ENCODE measurements at places on chromosomes 1 and 21.

DNA sequence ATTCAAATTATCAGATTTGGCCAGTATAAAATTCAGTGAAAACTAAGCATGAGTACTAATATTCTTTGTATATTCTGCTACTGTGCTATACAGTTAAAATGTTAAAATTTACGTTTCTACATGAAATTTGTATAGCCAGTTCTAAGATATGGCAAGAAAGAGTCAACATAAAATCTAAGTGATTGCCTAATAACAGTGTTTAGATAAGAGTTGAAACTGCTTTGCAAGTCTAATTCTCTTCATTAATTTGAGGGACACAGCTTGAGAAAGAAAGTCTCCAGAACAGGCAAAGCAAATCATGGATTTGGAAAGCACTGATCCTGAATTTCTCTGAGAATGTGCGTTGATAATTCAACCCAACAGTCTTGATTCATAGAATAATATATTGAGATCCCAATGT lies 630.9 kb upstream of the USP24 start:
- no peak for DNase-seq

GRCh38 chr1:173861731-173862145 lies 6.1 kb downstream of the GAS5 start:
- no peak for DNase-seq

- DNase-seq = no peak
Observed at GRCh38 chr1:179351281-179351680, 14.5 kb upstream of the AXDND1 start.

- DNase-seq = no peak
Observed at GRCh38 chr21:27244352-27244751, 277.5 kb upstream of the ADAMTS5 start.

DNA sequence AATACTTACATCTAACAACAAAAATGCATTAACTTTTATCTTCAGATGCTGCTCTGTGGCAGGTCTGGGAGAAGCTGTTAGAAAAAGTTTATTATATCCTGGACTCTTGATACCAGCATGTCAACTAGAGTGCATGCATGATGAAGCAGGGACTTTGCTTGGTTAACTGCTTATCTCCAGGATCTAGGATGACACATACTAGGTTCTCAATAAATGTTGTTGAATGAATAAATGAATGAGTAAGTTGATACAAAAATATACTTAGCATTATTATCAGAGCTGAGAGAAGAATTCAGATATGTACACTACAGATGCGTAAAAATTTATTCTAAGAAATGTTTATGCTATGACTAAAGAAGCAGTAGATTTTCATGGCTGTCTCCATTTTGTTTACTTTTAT lies 304.3 kb downstream of the LTN1 start:
- no peak for DNase-seq

DNA sequence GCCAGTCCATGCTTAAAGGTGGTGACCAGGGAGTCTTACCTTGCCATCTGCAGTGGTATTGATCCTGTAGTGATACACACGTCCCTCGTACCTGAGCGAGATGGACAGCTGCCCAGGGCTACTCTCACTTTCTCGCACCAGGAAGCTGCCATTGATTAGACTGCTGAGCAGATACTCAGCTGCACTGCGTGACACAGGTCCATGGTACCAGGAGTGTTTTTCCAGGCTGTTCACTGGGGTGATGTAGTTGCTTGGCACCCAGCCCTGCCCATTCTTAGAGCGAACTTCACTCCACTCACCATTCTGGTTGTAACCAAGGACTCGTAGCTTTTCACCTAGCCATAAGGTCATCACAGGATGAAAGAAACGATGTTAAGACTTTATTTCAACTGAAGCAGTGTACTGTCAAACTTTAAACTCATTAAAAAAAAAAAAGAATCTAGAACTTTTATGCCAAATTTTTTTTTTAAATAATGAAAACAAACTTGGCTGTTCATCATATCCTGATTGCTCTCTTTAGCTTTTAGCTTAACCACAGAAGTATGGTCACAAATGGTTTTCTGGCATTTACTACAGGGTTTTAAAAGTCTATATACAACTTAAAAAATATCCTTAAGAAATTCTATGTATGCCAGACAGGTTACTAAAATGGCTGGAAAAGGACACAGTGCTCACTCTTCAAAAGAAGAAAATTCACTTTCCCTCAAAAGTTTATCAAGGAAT lies 44.6 kb downstream of the TOR3A start:
- no peak for DNase-seq

- no peak for DNase-seq
Observed at GRCh38 chr1:91885213-91885715, 687 bp downstream of the TGFBR3 start.

- no peak for DNase-seq
Observed at GRCh38 chr1:11373895-11374747, 101.1 kb downstream of the UBIAD1 start.

DNA sequence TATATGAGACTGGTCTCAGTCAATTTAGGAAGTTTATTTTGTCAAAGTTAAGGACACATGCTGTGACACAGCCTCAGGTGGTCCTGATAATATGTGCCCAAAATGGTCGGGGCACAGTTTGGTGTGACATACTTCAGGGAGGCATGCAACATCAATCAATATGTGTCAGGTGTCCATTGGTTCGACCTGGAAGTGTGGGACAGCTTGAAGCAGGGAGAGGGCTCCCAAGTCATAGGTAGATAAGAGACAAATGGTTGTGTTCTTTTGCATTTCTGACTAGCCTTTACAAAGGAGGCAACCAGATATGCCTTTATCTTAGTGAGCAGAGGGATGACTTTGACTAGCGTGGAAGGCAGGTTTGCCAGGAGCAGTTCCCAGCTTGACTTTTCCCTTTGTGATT lies 4.5 kb upstream of the ERVH48-1 start:
- DNase-seq = no peak

DNA sequence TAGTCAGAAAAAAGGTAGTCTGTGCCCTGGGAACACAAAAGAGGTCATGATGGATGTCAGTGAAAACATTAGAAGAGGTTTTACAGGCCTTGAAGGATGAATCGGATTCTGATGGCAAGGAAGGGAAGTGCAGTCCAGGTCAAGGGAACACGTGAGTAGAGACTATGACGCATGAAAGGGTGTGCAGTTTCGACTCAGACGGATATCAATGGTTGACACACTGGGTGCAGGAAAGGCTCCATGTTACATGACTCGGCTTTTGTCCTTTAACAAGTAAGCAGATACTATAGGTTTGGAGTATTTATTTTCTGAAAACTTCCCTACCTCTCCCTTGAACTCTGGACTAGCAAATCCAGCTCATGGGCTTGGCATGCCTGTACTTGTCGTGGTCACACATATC lies 55.3 kb downstream of the SEC16B start:
- DNase-seq = no peak

- DNase-seq = no peak
Observed at GRCh38 chr21:43802713-43803313, 13.4 kb downstream of the RRP1 start.

- no peak for DNase-seq
Observed at GRCh38 chr21:14040386-14040785, 170.4 kb downstream of the LIPI start.

- DNase-seq = no peak
Observed at GRCh38 chr1:90687747-90688146, 29.4 kb downstream of the BARHL2 start.

DNA sequence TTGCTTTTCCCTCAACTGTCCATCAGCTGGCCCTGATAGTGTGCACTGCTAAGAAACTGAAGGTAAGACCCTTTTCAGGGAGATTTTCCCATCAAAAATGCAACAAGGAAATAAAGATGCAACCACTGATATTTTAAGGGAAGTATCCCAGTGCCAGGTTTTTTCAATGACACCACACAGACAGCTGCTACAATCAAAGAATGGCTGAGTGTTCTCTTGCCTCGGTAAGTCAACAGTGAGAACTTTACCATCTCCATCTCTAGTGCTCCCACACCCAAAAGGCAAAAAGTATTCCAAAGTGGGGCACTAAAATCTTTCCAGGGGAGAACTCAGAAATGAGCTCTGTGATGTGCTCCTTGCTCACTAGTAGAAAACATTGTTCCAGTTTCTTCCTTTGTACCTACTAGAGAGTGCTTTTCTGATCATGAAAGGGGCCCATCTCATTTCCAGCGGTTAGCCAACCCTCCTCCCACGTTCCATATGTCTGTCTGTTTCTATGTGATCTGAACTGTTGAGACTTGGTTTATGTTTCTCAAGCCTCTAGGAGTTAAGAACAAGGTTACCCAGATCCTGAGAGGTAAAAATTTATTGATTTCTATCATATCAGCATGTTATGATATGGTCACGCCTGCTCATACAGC lies 67.6 kb upstream of the NEK2 start:
- no peak for DNase-seq

DNA sequence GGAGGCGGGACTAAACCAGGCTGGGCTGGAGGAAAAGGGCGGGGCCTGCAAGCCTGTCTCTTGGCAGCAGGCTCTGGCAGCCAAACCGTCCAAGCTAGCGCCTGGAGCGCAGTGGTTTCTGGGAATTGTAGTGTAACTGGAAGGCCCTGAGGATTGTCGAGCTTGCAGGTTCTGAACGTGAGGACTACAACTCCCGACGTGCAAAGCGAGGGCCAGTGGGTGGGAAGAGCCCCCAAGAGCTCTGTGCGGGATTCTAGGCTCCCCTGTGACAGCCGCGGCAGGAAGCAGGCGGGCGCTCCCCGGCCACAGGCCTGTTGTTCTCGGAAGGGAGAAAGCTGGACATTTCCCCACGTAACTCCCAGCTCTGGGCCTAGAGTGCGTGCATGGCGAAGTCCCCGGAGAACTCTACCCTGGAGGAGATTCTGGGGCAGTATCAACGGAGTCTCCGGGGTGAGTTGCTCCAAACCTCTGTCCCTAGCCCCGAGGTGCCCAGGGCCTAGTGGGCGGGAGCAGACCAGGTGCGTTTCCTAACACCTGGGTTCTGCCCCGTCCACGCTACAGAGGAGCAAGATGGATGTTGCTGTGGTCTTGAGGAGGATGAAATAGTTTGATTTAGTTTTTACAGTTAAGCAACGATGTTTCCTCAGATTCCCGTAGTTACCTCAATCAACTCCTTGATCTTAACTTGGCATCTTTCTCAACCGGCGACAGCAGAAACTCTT lies at the start of gene SDCCAG8:
SDCCAG8 (plus strand) TSS at position 251 of the 722 bp plus-strand sequence; CDS start at position 384, 133 bp downstream.
- DNase-seq = peak; percentile 99

DNA sequence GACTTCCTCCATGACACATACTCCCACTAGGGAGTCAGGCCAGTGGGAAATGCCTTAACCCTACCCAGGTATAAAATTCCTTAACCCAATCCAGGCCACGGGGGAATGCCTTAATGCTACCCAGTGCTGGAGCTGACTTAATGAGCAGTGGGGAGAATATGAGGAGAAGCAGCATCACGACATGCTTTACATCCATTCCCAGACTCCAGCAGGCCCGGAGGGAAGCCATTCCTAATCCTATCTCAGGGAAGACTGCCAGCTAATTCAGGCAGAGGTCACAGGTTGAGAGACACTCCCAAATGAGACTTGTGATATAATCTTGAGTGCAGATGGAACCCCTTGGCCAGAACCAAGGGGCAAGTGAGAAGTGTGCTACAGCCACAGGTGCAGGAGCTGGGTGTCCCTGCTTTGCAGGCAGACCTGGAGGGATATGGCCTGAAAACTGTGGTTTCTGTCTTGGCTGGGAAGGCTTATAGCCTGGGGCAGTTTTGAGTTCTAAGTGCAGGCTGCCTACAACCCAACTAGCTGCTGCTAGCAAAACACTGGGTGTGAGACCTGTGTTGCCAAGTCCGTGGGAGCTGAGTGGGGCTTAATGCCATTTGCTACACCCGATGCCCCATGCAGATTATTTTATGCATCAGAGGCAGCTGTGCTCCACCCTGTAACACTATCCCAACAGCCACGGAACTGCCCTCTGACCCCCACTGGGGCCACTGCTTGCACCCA lies 45.1 kb upstream of the GUCA2A start:
- DNase-seq = no peak

DNA sequence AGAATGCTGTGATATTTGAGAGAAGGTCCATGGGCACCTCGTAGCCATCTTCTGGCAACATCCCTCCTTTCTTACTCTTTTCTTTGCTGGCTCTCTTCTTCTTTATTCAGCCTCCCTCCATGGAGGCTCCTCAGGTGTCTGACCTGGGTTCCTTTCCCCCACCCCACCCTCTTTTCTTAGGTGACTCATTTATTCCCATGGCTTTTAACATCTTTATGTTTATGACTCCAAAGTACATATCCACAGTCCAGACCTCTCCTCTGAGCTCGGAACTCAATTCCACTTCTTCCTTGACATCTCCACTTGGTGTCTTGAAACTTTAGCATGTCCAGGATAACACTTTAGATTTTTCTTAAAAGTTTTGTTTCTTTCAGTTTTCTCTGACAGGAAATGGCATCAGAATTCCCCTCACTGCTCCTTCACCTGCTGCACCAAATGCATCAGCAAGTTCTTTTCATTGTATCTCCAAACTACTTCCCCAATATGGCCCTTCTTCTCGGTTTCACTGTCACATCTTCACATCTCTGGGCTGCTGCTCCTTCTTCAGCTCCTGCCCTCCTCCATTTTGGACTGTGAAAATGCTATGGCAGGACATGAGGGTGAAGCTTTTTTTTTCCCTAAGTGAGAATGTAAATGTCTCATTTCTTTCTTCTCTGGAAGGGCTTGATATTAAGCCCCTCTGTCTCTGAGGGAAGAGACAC lies 95.9 kb downstream of the GIPC2 start:
- DNase-seq = no peak

Data from hematopoietic multipotent progenitor cell treated with erythropoietin and hydrocortisone succinate and interleukin-3 and kit ligand, for 15 days (in vitro differentiated cells).